ENCODE measurements at places on chromosomes 5 and 9.
A peak's percentile ranks its signal among the peaks of the same experiment; 100 is the strongest.

- no peak for DNase-seq
Observed at GRCh38 chr5:121174351-121174750, 677.3 kb upstream of the FTMT start.

GRCh38 chr5:39427229-39427628 is 2.4 kb upstream of the DAB2 start:
- no peak for DNase-seq

DNA sequence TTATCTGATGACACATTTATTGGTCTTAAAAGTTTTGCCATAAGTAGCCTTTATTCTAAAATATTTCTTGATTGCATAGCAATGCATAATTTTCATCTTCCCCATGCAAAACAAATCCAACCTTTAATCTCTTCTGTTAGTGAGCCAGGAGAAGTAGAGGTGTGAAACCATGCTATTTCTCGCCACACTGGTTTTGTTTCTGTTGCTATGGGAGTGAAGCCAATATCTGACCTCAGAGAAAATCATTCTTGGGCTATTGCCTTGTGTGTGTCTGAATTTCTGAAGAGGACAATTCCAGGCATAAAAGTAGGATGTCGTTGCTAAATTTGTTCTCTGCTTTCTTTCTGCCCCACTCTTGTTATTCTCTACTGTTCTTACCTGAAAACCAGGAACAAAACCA is 183.6 kb downstream of the PTTG1 start:
- DNase-seq, result no peak

DNA sequence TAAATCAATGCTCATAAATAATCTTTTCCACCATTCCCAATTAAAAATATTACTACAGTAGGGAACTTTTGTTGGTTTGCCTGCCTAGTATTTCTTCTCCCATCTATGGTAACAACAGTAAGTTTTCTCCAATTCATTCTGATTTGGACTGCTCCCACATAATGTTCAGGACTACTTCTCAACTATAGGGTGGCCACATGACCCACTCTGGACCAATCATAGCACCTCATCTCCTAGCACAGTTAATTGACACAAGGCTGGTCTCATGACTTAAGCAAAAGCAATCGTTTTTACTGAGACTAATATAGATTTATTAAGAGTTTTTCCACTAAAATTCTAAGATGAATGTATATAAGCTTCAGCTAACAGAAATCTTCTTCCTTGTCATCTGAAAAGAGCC is 28.7 kb upstream of the SLCO6A1 start:
- no peak for DNase-seq

DNA sequence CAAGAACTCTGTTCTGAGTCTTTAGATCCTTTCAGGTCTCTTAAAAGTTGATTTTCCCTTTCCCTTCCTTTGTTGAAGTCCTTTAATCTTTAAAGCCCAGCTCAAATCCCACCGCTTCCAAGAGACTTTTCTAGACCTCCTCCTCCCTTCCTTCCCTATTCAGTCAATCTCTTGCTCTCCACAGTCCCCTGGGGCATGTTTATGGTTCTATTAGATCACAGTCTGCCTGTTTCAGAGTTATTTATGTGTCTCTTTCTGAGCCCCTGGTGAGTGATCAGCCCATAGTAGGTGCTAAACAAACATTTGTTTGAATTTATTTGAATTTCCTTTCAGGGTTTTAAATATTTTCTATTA is 7.2 kb upstream of the ARSI start:
- no peak for DNase-seq

DNA sequence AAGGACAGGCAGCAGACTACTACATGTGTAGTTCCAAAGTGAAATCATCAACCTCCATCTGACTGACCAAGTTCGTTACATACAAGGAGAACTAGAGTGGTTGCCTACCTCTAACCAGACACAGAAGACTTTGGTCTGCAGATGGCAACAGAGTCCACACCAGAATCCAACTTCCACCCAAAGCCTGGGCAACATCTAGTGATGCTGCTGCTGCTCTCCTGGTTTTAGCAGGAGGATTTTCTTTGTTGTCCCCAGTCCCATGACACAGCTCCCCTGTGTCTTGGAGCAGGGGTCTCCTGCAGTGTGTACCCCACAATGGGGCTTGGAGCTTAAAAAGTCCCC is 46.4 kb upstream of the APC start:
- no peak for DNase-seq

GRCh38 chr9:7784472-7784871 is 15.1 kb downstream of the DMAC1 start:
- DNase-seq, result no peak

- no peak for DNase-seq
Observed at GRCh38 chr5:118647587-118647986, 340.8 kb downstream of the DTWD2 start.

GRCh38 chr5:126358525-126358924 is 64.7 kb upstream of the GRAMD2B start:
- no peak for DNase-seq

DNA sequence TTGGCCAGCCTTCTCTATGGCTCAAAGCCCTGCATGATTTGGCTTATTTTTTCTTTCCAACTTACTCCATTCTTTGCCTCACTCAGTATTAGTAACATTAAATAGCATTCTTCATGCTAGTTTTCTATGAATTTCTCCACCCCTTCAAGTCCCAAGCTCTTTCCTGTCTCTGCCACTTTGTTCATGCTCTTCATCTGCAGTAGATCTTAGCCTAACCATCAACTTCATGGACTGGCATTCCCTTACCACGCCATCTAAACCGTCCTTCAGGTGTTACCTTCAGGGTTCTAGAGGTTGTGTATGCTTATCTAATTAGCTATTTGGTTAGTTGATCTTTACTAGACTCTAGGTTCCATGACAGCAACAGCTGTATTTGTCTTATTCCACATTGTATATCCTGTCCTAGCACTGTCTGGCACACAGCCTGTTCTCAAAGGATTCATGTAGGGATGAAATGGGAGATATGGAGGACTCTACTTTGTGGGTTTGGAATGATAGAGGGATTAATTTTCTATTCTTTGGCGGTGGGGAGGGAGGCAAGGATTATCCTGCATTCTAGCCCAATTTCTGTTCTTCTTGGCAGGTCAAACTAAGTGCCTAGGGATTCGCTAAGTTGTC is 26.4 kb downstream of the TMEM167A start:
- DNase-seq, result no peak

- DNase-seq, result no peak
Observed at GRCh38 chr5:154157483-154158378, 32.8 kb upstream of the GALNT10 start.

GRCh38 chr9:89436326-89436725 is 61.6 kb downstream of the SEMA4D start:
- DNase-seq, result no peak

DNA sequence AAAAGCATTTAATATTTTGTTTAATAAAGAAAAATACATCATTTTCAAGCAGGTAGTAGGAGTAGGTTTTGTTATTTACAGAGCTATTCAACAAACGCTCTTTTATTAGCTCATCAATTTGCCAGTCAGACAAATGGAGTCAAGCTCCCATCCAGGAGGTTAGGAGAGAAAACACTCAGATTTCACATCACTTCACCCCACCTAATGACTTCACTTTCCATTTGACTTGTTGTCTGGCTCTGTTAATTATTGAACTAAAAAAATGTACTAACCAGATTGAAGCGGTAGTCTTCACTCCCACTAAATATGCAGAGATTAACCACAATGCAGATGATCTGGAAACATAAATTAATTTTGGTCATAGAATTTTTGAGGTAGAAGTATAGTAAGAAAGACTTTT is 193.6 kb upstream of the VCAN start:
- DNase-seq, result no peak

GRCh38 chr5:6573651-6574101 is 59.2 kb downstream of the NSUN2 start:
- DNase-seq, result no peak

DNA sequence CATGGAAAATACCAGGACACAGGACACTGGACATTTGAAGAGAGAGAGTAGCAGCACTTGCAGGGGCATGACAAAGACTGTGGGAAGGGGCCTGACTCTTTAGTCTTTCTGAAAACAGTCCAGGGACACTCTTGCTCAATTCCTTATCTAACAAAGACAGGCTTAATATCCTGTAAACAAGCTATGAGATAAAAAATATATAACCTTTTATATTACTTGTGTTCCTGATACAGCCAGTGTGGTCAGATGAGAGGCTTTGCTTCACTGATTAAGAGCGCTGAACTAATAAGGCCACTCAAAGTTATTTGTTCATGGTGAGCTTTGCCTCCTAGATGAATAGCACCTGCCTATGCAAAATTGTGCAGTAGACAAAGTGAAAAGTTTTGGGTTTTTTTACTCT is 518.7 kb downstream of the LRRC70 start:
- DNase-seq, result no peak

DNA sequence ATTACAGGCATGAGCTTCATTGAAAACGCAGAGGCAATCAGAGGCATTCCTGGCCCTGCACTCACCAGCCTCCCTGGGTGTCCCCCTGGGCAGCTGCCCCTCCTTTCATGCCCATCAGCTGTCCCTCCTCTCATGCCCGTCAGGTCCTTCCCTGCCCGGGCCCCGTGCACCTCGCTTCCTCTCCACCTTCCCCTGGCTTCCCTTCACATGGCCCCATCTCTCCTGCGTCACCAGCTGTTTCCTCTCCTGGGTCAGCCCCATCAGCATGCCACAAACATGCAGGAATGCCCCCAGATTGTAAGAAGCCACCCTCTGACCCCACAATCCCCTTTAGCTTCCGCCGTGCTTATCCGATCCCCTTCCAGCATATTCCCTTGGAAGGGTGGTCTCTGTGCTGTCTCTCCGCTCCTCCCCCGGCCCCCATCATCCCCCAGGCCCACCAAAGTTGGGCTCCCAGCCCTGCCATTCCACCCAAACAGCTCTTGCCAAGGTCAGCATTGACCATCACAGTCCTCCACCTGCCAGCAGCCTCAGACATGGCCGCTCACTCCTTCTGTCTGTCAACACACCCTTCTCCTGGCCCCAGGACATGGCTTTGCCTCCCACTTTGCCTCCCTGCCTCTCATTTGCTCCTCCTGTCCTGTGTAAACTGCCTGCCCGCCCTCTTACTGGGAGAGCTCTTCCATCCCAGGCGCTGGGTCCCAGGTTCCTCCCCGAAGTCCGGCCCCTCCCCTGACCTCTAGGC is 98.6 kb upstream of the IER5L start:
- no peak for DNase-seq

GRCh38 chr5:53974021-53974420 is 336.4 kb downstream of the ARL15 start:
- DNase-seq, result no peak

DNA sequence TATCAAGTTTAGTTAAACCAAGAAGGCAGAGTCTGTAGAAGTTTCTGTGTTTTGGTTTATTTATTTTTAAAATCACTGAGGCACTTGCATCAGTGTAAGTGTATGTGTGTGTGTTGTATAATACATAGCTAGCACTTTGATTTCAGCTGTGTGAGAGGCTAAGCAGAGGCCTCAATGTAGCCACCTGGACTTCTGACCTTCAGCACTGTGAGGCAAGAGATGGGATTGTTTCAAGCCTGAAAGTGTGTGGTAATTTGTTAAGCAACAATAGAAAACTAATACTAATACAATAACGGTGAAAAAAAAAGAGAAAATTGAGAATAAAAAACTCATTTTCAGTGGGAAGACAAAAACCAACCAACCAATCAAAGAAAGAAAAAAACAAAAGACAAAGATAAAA is 327.3 kb downstream of the CDH18 start:
- DNase-seq, result no peak

DNA sequence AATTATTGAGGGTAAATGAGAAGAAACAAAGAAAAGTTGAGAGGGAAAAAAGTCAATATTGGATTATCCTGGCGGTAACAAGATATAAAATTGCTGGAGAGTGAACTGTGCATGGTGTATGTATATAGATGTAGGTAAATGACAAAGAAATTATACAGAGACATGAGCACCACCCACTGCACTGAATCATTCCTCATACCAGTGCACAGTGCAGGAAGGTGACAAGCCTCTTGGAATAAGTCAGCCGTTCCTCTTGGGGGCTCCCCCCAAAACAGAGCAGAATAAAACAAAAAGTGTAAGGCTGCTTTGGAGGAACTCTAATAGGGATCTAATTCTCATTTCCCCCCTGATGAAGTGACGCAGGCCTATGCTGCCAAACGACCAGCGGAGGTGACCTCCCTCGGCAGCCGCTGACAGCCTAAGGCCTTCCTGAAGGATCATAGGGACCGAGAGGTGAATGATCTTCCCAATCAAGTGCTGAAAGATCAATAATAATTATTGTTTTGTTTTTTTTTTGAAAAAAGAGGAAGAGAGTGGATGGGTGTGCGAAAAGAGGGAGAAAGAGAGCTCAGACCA is 245.0 kb downstream of the PSAT1 start:
- no peak for DNase-seq

GRCh38 chr5:127505905-127506304 is 11.5 kb upstream of the PRRC1 start:
- DNase-seq, result peak; percentile 68

- no peak for DNase-seq
Observed at GRCh38 chr9:73074176-73074708, 77.4 kb upstream of the ANXA1 start.

Data from AML-193 (cell line).